ENCODE measurements at places on chromosomes 7 and 10.

GRCh38 chr7:155590215-155591018, 44.1 kb upstream of the CNPY1 start:
- DNase-seq: no peak

- no peak for DNase-seq
Measured at GRCh38 chr10:64071218-64071617, 550.0 kb downstream of the REEP3 start.

DNA sequence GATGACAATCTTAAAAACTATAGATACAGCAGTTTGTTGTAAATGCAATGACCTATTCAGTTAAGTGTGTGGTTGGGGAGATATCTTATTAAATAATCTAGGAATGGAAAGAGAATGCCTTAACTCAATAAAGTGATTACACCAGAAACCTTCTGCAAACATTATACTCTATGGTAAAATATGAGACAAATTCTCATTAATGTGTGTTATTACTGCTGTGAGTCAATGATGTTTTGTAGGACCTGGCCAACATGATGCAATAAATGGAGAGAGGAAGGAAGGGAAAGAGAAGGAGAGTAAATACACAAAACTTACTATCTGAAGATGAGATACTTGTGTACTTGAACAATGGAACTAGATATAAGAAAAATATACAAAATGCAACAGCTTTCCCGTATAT, 25.1 kb downstream of the MKX start:
- no peak for DNase-seq

DNA sequence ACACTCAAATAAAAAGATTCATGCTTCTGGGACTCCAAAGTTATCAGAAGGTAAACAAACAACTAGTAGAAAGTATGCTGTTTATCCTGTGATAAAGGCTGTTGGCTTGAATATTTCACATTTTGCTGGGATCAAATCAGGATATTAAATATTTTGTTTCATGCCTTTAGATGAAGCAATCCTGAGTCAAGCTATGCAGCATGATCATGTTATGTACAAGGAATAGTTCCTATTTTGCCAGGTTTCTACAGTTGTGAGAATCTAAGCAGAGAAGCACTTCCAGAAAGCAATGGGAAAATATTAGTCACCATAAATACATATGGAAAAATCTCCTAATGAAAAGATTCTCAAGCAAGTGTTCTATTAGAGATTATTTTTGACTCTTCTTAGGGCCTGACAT, 262.8 kb upstream of the PCDH15 start:
- DNase-seq: no peak

DNA sequence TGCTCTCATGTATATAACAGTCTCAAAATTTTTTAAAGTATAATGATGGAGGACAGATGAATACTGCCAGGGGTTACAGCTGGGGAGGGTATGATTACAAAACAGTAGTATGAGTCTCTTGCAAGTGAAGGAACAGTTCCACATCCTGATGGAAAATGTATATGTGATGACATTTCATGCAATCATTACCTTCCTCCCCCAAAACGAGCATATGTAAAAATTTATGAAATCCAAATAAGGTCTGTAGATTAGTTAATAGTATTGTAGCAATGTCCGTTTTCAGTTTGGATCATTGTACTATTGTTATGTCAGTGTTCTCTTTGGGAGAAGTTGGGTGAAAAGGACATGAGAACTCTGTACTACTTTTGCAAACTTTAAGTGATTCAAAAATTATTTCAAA, 38.0 kb downstream of the DRGX start:
- no peak for DNase-seq

Data from T-helper 1 cell (primary cell).